ENCODE measurements at places on chromosomes 4 and X.
A peak's percentile ranks its signal among the peaks of the same experiment; 100 is the strongest.

DNA sequence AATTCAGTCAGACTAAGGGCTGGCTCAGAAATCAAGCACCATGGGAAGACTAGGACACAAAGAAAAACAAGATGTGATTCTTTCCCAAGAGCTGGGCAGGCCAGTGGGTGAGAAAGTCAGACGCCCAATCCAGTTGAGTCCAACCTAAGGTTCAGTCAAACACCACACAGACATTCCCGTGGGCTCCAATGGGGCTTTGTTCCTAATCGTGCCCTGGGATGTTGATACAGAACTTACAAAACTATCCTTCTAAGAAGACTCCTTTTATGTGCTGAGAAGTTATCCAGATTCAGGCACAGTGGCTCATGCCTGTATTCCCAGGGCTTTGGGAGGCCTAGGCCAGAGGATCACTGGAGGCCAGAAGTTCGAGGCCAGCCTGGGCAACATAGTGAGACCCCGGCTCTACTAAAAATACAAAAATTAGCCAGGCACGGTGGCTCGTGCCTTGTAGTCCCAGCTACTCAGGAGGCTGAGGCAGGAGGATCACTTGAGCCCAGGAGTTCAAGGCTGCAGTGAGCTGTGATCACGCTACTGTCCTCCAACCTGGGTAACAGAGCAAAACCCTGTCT, 3.7 kb downstream of the BLOC1S4 start:
- DNase-seq, result no peak

DNA sequence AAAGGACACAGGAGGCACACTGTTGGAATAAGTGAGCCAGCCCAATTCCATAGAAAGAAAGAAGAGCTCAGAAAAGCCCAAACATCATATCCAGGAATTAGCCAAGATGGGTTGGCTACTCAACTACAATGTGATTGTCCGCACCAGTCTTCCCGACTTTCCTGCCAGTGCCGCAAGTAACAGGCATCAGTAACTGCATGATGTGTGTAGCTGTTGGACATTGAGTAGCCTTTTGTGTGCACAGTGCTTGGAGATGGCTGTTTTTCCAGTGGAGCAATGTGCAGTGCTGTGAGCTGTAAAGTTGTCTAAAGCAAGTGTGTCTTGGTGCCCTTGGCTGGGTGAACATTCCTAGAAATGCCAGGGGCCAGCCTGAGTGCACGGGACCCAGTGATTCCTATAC, 29.2 kb upstream of the FAM193A start:
- DNase-seq, result no peak

GRCh38 chrX:103554687-103555424, 30.5 kb upstream of the TCEAL4 start:
- no peak for DNase-seq

DNA sequence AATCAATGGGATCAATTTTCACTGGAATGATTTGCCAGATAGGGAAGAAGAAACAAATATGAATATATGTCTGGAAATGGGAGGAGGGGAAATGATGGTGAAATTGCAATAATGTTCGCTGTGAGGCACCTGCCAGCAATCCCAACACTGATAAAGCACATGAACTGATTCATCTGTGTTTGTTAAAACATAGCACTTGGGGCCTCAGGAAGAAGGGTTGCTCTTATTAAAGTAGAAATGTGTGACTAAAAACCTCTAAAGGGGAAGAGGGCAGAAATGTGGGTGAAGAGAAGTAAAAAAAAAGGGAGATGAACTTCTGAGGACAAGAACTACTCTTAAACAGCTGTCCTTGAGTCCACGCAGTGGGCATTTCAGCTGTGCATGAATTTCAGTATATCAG, 101.4 kb downstream of the C4orf51 start:
- DNase-seq, result no peak

DNA sequence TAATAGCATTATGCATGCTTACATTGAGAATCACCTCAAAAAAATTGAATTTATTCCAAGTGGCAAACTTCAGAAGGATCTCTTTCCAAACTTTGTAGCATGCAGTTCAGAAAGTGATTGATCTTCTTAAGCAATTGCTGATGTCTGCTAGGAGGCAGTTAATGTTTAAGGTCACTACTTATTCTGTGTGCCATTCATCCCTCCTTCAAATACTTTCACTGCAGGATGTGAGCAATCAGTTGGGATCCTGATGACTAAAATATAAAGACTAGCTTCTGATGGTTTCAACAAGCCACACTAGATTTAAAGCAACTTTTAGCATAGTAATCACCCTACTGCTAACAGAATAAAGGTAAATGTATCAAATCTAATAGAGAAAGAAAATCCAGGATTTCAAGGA, 414.1 kb downstream of the ADGRL3 start:
- no peak for DNase-seq

GRCh38 chr4:182847576-182848450, 69.4 kb downstream of the DCTD start:
- DNase-seq, result no peak

DNA sequence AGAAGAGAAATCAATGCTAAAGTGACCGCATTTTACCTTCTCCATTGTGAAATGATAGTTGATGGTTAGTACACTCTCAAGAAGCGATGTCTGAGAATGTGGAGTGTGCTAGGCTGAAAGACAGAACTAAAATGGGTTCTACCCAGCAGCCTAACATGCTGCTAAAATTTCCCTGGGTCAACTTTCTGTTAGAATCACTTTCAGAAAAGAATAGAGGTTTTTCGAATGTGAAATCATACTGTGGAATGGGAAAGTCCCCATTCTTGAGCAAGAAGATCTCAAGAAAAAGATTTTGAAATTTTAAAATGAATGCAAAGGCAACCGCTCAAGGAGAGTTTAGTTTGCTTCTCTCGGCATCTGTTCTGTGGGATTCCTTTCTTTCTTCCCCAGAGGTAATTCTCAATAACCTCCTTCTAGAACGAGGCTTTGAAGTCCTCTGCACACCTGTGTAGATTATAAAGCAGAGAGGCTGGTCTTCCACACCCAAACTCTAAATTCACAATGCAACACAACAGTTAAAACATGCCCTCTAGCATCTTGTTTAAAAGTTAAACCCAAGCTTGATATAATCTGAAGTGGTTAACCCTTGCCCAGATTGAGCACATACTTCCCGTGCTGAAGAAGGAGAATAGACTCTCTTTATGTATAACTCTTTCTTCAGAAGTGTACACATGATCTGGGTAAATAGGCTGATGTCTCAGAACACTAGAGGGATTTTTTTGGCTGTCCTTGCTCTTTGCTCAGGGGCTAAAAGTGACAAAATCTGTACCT, 208.7 kb upstream of the KLF3 start:
- no peak for DNase-seq

DNA sequence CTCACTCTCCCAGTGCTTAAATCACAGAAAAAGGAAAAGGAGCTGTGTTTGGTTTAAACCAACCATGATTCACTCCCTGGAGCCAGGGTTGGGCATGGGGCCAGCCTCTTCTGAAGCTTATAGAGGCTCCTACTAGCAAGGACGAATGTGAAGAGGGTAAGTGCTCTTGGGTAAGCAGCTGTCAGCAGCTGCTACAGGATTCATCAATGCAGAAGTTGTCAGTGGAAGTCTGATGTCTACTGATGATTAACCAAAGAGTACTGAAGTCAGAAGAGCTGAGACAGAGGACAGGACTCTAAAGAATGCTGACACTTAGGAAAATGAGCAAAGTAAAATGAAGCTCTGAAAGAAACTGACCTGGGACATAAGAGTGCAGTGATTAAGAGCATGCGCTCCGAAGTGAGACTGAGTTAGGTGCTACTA, 32.7 kb upstream of the JADE1 start:
- peak; percentile 87 for DNase-seq

DNA sequence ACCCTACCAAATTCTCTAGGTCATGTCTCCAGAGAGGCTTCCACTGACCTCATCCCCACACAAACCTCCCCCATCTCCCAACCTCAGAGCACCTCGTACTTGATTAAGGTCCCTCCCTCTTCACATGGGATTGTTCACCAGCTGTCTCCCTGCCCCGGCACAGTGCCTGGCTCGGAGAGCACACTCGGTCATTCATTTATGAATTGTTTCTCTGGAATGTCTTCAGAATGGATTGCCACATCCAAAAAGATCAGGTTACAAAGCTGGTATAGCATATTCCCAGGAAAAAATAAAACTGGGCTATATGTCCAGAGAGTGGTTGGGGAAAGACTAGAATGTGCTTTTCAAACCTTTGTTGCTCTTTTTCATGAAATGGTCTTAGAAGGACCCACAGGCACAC, 21.6 kb downstream of the JAKMIP1 start:
- no peak for DNase-seq
